Effector memory CD8-positive, alpha-beta T cell (primary cell): ENCODE measurements at places on chromosomes 2 and 18.

- DNase-seq: no peak
Measured at GRCh38 chr2:65605058-65605742, 172.8 kb upstream of the SPRED2 start.

DNA sequence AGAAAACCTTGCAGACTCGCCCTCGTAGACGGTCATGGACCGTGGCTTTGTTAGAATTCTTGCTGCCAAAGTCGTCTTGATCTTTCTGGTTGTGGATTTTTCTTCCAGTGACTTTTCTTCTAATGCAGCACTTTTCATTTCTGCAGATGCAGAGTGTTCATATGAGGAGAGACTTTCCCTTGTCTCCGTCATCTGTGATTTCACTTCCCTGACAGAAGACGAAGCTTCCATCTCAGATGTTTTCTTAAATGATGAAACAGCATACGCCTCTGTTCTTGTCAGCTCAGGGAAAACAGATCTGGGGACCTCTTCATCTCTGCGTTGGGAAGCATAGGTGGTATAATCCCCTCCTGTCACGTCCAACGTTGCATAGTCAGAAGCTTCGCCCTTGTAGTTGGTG lies 50.9 kb downstream of the PLEKHA3 start:
- no peak for DNase-seq

DNA sequence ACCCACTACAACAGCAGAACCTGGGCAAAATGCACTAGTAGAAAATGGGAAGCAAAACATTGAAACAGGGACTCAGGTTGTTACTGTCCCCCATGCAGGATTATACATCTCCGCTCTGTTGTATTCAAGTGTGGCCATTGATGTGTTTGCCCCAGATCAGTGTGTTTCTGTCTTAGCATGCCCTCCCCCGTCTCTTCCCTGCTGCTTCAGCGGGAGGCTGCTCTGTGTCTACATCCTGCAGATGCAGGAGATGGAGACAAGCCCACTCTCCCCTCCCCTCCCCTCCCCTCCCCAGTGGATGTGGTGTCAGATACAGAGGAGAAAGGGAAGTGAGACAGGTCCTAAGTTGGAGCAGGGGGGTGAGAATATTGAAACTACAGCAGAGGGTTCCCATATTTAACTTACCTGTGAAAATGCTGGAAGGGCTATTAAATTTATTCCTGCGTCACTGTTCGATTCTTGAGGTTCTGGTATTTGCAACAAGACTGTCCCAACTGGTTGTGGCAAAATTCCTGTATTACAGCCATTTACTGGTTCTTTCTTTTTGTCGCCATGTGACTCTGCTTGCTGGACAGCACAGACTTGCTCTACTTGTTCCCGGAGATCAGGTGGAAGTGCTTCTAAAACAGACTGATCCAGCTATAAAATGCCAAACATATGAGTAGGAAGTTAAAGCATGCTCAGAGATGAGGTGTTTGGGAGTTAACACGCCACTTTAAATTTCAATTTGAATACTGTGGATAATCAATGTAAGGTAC lies 67.0 kb downstream of the EIF5B start:
- DNase-seq: no peak

DNA sequence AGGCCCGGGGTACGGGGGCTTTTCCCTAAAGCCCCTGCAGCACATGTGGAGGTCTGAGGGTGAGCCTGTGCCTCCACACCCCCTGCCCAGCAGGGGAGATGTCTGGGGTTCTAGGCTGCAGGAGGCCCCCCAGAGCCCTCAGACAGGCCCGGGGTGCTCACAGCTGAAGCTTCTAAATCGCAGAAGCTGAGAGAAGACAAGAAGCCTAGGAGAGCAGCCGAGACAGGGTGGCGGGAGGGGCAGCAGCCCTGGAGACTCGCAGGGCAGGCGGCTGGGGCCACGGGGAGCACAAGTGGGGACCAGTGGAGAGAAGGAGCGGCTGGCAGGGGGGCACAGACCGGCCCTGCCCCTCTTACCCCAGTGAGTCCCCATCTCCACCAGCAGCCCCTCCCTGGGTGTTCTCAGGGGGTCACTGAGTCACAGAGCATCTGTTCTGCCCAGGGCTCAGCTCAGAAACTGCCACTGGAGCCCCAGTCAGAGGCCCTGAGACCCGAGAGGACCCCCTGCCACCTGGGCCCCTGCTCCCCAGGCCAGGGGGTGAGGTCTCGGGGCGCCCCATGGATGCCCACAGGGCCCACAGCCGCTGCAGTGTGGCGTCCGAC lies 26.1 kb downstream of the GPC1 start:
- DNase-seq: no peak

DNA sequence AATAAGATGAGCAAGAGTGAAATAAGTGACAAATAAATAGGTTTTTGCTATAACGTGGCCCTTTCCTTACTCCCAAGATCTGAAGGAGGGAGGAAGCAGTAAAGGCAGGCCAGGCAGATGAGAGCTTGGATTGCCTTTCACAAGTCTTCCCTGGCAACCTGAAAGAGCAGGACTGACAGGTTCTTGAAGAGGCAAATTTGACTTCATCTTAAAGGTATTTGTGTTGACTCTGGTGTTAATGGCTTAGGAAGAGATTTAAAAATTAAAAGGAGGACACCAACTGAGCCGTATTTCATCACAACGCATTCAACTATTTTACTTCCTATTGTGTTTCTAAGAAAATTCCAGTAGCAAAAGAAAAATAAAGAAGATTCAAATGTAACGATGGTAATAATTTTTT lies 3.2 kb downstream of the STRN start:
- no peak for DNase-seq

GRCh38 chr2:98389251-98389605 lies 43.0 kb downstream of the CNGA3 start:
- no peak for DNase-seq

GRCh38 chr18:22300665-22301636 lies 116.8 kb downstream of the CTAGE1 start:
- DNase-seq: no peak

- DNase-seq: no peak
Measured at GRCh38 chr18:33841221-33841967, 263.4 kb downstream of the ASXL3 start.

DNA sequence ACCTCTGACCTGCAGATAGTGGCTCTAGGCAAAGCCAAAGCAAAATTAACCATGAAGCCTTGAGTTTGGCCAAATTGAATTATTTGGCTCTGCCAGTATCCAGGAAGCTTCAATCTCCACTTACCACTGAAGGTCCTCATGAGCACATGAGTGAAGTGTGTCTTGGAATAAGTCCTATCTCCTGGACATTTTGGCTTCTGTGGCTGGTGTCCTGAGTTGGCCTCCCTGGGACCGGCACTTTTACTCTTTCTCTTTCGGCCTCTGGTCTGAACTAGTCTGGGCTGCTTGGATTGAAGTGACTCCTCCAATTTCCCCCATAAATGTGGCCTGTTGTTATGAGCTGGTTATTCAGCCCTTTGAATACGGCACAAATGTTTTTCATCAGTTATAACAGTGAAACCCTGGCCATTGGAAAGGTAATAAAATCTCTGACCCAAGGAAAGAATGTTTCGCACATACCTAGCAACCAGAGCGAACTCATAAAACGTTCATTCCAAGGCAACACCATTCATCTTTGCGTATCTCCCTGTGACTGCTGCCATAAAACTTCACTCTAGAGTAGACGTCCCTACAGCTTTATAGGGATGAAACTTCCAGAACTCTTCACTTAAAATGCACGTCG lies 216.4 kb downstream of the LPIN1 start:
- no peak for DNase-seq

GRCh38 chr18:58263055-58263957 lies 219.3 kb downstream of the NEDD4L start:
- DNase-seq: no peak

DNA sequence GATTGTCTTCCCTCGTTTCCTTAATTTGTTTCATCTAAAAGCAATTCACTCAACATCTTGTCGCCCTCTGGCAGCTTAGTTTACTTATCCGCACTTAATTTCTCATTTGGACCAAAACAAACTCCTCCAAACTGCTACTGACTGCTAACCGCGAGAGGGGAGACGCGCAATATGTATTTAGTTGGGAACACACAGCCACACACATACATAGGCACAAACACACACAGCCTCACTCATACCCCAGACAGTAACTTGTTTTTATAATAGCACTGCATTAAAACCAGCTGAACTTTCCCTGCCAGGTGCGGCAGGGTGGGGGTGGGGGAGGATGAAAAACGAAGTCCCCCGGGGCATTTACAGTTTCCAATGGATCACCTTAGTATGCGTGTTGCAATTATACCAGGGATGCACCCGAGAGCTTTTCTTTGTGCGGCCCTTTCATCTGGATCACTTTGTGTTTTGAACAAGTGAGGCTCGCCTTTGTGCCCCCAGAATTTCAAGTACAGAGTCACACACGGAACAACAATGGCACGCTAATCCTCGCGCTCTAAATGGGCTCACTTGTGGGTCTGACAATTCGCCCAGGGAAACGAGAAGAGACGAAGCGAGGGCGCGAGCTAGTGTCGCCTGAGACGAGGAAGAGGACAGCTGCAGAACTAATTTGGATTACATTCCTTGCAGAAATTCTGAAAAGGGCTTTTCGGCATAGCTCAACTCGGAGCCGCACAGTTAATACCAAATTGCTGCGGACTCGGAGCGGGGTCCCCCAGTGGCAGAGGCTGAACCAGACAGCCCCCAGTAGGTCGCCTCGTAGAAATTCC lies 2.4 kb downstream of the ERBB4 start:
- no peak for DNase-seq

DNA sequence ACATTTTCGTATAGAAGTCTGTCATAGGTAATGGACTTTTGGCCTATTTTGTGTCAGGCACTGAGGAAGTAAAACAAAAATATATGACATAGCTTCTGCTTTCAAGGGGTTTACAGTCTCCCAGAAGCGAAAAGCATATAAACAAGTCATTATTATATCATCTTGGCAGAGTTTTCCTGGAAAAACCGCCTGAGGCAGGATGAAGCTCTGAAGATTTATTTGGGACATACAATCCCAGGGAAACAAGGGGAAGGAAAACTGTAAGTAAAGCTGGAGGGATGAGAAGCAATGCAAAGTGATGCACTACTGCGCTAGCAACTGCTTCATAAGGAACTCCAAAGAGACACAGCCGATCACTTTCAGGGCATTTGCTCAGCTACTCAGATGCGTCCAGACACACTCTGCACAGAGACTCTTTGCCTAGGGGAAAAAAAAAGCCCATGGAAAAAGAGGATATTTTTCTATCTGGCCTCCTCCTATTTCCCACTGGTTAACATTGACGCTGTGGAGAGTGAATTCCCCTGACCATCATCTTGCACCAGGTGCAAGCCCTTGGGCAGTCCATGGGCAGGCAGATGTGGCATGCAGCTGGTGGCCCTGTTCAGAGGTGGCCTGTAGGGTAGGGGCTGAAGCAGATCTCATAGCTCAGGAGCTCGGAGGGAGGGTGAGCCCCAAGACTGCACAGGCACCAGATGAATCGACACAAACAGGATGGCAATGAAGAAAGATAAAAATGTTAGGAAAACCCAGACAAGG lies 158.1 kb downstream of the METTL4 start:
- DNase-seq: no peak

DNA sequence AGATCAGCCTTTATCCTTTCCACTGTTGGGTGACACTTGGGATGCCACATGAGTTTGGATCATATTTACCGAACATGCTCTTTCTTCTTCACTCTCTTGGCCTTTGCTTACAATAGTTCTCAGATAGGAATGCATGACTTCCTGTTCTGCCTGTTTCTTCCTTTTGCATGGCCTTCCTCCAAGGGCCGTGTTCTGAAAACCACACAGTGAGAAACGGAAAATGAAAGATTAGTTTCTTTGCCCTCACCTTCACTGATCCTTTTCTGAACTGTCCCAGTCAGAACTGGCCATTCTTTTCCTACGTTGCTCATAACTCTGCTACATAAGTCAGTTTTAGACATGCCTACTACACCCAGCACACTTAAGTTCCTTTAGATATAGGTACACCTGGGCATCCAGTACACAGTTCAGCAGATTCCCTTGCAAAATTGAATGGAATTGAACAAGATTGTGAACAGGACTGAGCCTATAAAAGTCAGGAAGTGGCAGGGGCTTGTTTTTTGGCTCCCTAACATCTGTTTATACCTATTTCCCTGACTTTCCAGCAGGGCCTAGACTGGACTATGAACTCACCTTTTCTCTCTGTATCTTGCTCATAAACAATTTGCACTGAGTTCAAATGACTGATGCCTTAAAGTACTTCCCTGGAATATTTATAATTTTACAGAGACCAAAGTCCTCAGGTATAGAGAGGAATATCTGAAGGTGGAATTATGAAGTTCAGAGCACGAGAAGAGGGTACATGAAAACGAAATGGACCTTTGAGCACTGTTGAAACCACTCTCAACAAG lies 186.4 kb upstream of the ST6GAL2 start:
- DNase-seq: no peak

GRCh38 chr2:64017811-64018700 lies 1.2 kb downstream of the VPS54 start:
- DNase-seq: no peak

DNA sequence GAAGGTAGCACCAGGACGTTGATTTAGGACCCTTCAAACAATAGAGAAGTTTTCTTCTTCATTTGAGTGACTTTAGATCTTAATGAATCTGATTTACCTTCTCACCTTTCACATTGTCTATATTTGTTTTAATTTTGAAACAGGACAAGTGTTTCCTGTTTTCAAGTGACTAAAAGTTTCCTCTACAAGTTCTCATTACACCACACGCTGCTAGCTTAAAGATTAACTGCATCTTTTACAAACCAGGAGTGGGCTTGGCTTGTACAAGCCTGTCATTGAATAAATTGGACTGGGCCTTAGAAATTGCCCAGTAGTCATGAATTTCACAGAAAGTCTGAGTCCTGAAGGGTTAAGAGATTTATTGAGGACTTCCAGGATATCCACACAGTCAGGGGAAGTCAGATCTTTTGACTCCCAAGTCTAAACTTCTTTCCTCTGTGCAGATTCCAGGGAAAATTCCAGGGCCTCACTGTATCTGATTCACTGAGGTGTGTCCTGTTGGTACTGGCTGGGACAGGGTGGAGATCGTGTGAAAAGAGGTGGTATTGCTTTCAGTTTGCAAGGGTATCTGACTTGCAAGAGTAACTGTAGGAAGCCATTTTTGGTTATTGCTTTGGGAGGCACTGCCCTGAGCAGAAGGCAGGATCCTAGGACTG lies 3.4 kb downstream of the SGPP2 start:
- no peak for DNase-seq

GRCh38 chr2:226664661-226665060 lies 135.0 kb downstream of the IRS1 start:
- no peak for DNase-seq

- DNase-seq: no peak
Measured at GRCh38 chr2:231970461-231970860, 8.9 kb downstream of the DIS3L2 start.

- DNase-seq: no peak
Measured at GRCh38 chr2:153476491-153476815, 2.1 kb downstream of the RPRM start.

DNA sequence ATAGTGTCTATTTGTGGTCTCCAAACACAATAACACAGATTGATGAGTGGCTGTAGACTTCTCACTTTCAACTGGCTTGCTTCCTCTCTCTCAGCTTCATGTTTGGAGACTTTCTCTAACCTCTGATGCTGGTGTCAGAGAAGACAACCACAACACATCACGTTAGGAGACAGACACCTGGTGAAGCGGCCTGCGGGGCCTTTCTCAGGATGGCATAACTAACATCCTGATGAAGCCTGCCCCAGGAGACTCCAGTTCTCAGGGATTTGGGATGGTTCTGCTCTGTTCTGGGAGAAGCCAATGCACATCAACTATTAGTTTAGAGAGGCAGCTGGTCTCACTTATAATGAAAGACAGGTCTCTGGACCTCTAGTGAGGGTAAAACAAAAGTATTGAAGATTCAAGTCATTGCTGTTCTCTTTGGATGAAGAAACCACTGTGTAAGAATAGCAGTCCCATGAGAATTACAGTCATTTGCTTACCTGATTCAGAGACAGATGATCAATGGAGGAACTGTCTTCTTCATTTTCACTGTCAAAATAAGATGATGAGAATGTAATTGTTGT lies 2.0 kb downstream of the IL1A start:
- no peak for DNase-seq
